Spleen (tissue), 13 donors: ENCODE measurements at places on chromosomes 13 and 19. TPM values are rescaled to one million over a fixed set of nuclear protein-coding genes. Genes with fewer than 3 reads are reported as not detected.

NLRP11 gene
- polyA plus RNA-seq, result not detected

DNA sequence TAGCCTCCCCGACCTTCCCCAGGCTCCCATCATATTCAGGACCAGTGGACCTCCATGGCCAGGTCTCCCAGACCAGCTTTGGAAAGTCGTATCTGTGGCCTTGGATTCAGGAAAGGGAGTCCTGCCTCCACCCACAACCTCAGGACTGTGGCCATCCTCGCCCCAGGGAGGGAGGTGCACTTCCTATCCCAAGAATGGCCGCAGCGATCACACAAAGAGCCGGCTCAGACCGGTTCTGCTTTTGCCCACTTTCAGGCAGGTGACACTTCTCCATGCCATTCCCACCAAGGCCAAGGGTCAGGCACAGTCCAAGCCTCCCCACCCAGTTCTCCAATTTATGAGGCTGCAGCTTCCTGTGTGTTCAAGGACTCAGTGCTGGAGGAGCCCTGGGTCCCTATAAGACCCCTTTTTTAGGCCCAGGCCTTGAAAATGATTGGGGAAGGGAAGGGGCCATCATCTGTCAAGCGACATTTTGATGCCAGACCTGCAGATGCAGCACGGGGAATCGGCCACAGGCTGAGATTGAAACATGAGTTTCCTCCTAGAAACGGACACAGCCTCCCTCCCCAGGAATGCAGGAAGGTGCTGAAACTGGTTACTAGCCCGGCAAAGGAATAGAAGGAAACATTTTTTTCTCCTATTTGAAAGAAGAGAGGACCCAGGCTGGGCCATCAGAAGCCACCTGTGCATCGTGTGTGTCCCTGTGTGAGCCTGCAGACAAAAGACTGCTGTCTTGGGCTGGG, 65.6 kb upstream of the USE1 start:
- peaks cover 57% of the 10 kb centered on the region for H3K36me3 ChIP-seq
- H3K4me3 ChIP-seq, result no peak overlapping the region
- no peak for DNase-seq
- H3K4me1 ChIP-seq, result peaks cover 9% of the 10 kb centered on the region
- peak overlapping the region; percentile 74 for H3K27ac ChIP-seq

GRCh38 chr19:18879579-18880373, 16.2 kb downstream of the CERS1 start:
- no peak overlapping the region for H3K27ac ChIP-seq
- H3K36me3 ChIP-seq, result no peaks in the 10 kb centered on the region
- H3K4me3 ChIP-seq, result no peak overlapping the region
- H3K4me1 ChIP-seq, result no peaks in the 10 kb centered on the region
- DNase-seq, result peak; percentile 69

DNA sequence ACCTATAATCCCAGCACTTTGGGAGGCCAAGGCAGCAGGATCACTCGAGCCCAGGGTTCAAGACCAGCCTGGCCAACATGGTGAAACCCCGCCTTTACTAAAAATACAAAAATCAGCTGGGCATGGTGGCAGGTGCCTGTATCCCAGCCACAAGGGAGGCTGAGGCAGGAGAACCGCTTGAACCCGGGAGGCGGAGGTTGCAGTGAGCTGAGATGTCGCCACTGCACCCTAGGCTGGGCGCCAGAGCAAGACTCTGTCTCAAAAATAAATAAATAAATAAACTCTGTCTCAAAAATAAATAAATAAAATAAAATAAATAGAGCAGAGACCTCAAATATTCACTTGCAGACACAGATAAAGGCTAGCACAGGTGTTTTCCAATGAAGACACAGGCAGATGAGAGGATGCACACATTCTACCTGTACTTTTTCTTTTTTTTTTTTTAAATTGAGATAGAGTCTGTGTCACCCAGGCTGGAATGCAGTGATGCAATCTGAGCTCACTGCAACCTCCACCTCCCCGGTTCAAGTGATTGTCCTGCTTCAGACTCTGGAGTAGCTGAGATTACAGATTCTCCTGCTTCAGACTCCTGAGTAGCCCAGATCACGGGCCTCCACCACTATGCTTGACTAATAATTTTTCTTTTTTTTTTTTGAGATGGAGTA, 2.7 kb upstream of the RPS16 start:
- no peak overlapping the region for H3K27ac ChIP-seq
- H3K36me3 ChIP-seq, result no peaks in the 10 kb centered on the region
- no peak for DNase-seq
- H3K27me3 ChIP-seq, result no peaks in the 10 kb centered on the region

DNA sequence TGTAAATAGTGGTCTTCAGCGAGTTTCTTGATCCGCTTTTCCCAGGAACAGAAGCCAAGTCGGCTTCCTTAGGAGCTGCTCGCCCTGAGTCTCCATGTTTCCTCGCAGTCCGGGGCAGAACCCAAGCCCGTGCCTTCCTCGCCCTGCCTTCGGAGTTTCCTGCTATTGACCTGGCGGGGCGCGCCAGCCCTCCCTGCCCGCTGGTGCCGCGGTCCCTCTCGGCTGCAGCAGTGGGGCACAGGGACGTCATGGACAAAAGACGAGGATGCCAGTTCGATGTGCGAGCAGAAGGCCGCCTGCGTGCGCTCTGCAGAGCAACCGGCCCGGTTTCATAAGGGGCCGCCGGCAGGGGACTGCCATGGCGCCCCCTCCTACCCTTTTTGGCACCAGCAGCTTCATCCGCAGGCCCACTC, 156.6 kb downstream of the TM9SF2 start:
- peak overlapping the region; percentile 57 for H3K4me3 ChIP-seq
- H3K27ac ChIP-seq, result peak overlapping the region; percentile 55
- no peaks in the 10 kb centered on the region for H3K27me3 ChIP-seq
- H3K36me3 ChIP-seq, result no peaks in the 10 kb centered on the region
- no peak for DNase-seq

GRCh38 chr13:36673838-36674326, at the start of gene SERTM1:
Gene SERTM1 (plus strand): TSS chr13:36674020. CDS start chr13:36695079, 21,059 bp downstream.
- no peaks in the 10 kb centered on the region for H3K36me3 ChIP-seq
- no peak within 1 kb of the TSS for H3K4me3 ChIP-seq
- peak; percentile 72 for DNase-seq
- H3K27me3 ChIP-seq, result peaks cover 61% of the 10 kb centered on the region

OR7A10 gene
- polyA plus RNA-seq, result not detected

DNA sequence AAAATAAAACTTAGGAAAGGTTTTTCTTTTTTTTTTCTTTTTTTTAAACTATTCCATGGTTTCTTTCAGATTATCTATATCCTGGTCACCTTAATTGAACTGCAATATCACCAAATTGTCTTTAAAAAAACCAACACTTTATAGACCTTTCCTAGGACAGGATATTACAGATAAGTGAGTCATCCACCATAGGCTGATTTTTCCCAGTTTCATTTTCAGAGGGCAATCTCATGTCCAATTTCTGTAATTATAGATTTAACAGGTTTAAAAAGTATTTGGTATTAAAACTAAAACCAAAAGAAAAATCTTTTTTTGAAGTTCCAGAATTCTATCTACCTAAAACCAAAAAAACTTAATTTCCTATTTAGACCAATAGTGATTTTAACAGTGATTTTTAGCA, 13.2 kb downstream of the SPART start:
- no peak overlapping the region for H3K4me3 ChIP-seq
- H3K27me3 ChIP-seq, result no peaks in the 10 kb centered on the region
- DNase-seq, result no peak
- H3K4me1 ChIP-seq, result peaks cover 14% of the 10 kb centered on the region
- peaks cover 69% of the 10 kb centered on the region for H3K36me3 ChIP-seq

DNA sequence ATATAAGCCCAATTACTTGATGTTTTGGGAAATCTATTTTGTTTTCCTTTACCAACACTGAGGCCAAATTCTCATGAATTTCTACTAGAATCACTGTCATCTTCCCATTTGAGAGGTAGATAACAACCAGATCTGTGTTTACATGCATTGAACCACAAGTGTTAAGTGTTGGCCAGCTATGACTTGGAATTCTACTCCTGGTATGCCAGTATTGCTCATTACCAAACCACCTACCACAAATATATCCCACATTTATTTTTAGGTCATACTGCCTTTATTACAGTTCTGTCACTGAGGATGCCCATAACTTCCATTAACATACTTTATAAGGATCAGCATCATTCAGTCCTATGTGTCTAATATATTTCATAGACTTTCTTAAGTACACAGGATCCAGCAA, 328.9 kb downstream of the DIAPH3 start:
- no peaks in the 10 kb centered on the region for H3K36me3 ChIP-seq
- no peak overlapping the region for H3K4me3 ChIP-seq

DNA sequence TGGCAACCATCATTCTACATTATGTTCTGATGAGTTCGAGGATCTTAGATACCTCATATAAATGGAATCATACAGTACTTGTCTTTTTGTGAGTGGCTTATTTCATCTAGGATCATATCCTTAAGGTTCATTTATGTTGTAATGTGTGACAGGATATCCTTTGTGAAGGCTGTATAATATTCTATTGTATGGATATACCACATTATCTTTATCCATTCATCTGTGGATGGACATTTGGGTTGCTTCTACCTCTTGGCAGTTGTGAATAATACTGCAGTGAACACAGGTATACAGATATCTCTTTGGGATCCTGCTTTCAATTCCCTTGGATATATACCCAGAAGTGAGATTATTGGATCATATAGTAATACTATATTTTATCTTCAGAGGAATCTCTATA, 33.2 kb upstream of the RFC3 start:
- peaks cover 13% of the 10 kb centered on the region for H3K4me1 ChIP-seq
- no peak overlapping the region for H3K4me3 ChIP-seq
- DNase-seq, result no peak
- H3K27ac ChIP-seq, result no peak overlapping the region
- no peaks in the 10 kb centered on the region for H3K36me3 ChIP-seq

ADGRE1 gene
- 3.3 TPM for polyA plus RNA-seq

DMKN gene
- 7.2 TPM for polyA plus RNA-seq

JAK3 gene
- polyA plus RNA-seq, result 81.1 TPM

GRCh38 chr19:23769691-23770468, 11.2 kb upstream of the ZNF681 start:
- no peaks in the 10 kb centered on the region for H3K4me1 ChIP-seq
- H3K27me3 ChIP-seq, result no peaks in the 10 kb centered on the region
- DNase-seq, result no peak
- no peaks in the 10 kb centered on the region for H3K36me3 ChIP-seq
- H3K27ac ChIP-seq, result no peak overlapping the region

SPINT2 gene
- 82.9 TPM for polyA plus RNA-seq

DNA sequence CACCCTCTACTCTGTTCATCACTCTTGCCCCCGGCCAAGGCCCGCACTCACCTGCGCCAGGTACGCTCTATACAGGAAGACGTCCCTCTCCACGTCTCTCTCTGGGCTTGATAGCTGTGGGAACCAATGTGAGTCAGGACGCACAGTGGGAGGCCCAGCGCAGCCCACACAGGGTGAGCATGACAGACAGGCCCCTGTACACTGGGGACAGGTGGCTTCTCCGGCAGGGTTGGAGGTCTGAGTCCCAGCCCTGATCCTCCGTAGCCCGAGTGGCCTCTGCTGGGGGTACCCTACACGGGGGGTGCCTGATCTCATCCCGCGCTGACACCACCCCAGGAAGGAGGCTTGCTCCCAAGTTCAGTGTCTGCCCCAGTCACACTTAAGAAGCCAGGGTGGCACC, 6.3 kb downstream of the COPE start:
- peaks cover 52% of the 10 kb centered on the region for H3K4me1 ChIP-seq
- H3K27ac ChIP-seq, result no peak overlapping the region
- DNase-seq, result no peak
- H3K27me3 ChIP-seq, result no peaks in the 10 kb centered on the region

GRCh38 chr13:89465366-89465765, 1794.2 kb downstream of the SLITRK5 start:
- no peak overlapping the region for H3K27ac ChIP-seq
- no peak overlapping the region for H3K4me3 ChIP-seq
- no peaks in the 10 kb centered on the region for H3K36me3 ChIP-seq
- no peaks in the 10 kb centered on the region for H3K27me3 ChIP-seq
- DNase-seq, result no peak

CGB2 gene
- not detected for polyA plus RNA-seq

DNA sequence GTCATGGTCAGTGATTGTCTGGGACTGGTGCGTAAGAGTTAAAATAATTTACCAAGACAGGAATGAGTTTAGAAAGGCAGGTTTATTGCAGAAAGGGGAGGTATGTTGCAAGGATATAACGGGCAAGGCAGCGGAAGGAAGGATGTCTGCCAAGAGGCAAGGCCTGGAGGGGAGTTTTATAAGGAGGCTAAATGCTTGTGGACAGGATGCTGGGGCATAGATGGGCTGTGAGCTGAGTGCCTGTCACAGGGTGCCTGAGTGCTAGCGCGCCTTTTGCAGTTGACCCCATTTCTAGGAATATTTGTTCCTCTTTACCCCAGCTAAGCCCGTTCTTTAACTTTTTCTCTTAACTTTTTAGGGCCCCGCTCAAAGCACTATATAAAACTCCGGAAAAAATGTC, 58.7 kb downstream of the TEX26 start:
- peaks cover 8% of the 10 kb centered on the region for H3K27me3 ChIP-seq
- no peak for DNase-seq
- no peak overlapping the region for H3K4me3 ChIP-seq
- H3K36me3 ChIP-seq, result no peaks in the 10 kb centered on the region

- no peaks in the 10 kb centered on the region for H3K27me3 ChIP-seq
- H3K27ac ChIP-seq, result no peak overlapping the region
- no peak overlapping the region for H3K4me3 ChIP-seq
- no peaks in the 10 kb centered on the region for H3K4me1 ChIP-seq
- no peak for DNase-seq
- no peaks in the 10 kb centered on the region for H3K36me3 ChIP-seq
These were observed 29.8 kb downstream of the DGKH start for GRCh38 chr13:42078128-42078808.

DNA sequence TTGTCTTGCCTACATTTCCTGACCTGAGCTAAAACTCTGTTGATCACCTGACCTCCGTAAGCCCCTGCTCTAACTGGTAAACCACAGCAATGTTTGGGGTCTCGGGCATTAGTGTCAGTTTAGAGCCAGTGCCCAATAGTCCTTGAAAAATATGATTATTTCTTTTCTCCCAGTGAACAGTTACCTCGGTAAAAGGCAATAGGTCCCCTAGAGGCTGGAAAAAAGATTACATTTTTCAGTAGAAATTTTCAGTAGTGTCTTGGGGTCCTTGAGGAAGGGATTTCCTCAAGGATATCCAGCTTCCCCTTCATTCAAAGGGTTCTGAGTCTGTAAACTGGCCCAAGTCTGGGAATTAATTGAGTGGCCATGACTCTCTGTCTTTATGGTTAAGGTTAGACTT, 177.5 kb downstream of the SLC7A1 start:
- no peaks in the 10 kb centered on the region for H3K27me3 ChIP-seq
- H3K4me3 ChIP-seq, result no peak overlapping the region
- H3K27ac ChIP-seq, result no peak overlapping the region
- no peaks in the 10 kb centered on the region for H3K36me3 ChIP-seq

ZNF492 gene
- 0.06 TPM for polyA plus RNA-seq

- no peaks in the 10 kb centered on the region for H3K36me3 ChIP-seq
- peaks cover 26% of the 10 kb centered on the region for H3K27me3 ChIP-seq
- H3K4me1 ChIP-seq, result peaks cover 17% of the 10 kb centered on the region
- H3K4me3 ChIP-seq, result peak within 1 kb of the TSS; percentile 33
These were observed at the start of gene PRKCG for GRCh38 chr19:53881482-53882390. Gene PRKCG (plus strand): TSS chr19:53882197. CDS start chr19:53882495, 298 bp downstream.

- H3K4me3 ChIP-seq, result peak overlapping the region; percentile 39
- H3K4me1 ChIP-seq, result peaks cover 5% of the 10 kb centered on the region
- peak; percentile 88 for DNase-seq
- no peaks in the 10 kb centered on the region for H3K27me3 ChIP-seq
- peak overlapping the region; percentile 91 for H3K27ac ChIP-seq
- H3K36me3 ChIP-seq, result no peaks in the 10 kb centered on the region
These were observed 26.5 kb upstream of the HOMER3 start for GRCh38 chr19:18967358-18968146.

- no peak for DNase-seq
- H3K27ac ChIP-seq, result no peak overlapping the region
- H3K36me3 ChIP-seq, result no peaks in the 10 kb centered on the region
- no peaks in the 10 kb centered on the region for H3K27me3 ChIP-seq
- H3K4me3 ChIP-seq, result no peak overlapping the region
- H3K4me1 ChIP-seq, result no peaks in the 10 kb centered on the region
These were observed 153.1 kb downstream of the PCDH17 start for GRCh38 chr13:57784633-57785032.
